Fibroblast of the conjunctiva (primary cell): ENCODE measurements at places on chromosomes 2 and 18.

DNA sequence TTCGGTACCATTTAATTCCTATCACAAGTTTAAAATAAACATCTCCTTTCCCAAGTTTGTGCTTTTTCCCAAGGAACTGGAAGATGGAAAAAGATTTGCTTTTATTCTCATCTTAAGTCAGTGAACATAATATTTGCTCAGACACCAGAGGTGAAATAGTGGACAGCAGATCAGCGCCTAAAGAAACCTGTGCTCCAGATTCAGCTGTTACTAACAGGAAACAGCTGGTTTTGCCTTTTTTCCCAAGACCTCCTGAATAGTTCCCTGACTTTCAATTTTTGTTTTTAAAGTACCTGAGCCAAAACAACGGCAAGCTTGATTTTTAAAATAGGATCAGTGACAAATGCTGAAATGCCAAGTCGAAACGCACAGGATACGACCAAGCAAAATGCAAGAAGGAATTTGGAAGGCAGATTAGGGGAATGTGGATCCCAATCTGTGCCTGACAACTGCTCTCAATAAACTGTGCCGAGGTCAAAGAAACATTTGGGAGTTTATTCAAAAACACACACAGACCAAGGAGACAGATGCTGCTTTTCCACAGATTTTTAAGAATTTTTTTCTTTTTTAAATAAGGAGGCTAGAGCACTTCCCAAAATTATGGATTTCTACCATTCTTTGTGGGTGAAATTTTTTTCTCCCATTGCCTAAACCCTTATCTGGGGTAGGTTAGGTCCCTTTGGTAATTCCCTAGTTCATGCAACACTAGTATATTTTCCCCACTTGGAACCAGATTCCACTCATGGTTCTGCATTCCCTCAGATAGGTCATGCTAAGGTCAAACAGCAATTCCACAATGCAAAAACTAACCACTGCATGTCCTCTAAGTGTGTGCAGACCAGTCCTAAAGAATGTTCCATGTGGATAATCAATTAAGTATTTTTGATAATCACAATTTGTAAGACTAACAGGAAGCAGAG is 121.5 kb upstream of the PDE1A start:
- DNase-seq, result no peak

DNA sequence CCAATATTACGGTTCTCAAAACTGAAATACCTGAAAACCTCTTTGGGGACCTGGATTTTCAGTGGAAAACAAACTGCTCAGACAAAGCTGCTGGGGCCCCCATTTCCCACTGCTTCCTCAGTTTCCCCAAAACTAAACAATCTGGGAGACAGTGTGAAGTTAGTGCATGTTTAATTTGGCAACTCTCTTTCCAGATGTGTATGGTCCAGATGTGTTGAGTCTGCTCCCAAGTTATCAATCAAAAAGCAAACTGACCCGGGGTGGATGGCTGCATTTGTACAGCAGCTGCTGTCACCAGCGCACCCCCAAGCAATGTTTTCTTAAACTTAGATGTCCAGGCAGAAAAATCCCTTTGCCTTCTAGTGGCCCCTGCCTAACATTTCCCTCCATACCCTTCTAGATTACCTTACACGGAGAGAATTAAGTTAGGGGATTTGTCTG is 136.9 kb downstream of the COPS8 start:
- DNase-seq, result no peak

DNA sequence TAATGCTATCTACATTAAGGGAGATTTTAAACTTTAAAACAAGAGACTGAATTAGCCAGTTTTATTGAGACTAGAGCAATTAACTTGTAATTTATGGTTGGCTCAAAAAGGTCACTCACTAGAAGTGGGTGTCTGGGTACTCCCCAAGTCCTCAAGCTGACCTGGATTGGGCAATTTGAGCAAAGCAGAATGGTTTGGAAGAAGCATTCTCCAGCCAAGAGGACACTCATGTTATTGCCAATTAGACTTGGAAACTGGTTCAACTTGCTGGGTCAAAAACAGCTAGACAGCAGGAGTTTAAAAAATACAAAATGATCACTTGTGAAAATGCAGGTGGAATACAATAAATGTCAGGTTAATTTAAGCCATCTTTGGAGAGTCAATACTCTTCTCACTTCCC is 29.5 kb upstream of the MYO1B start:
- no peak for DNase-seq

GRCh38 chr2:202373490-202373889 is 2.6 kb upstream of the BMPR2 start:
- no peak for DNase-seq

- no peak for DNase-seq
Observed at GRCh38 chr2:151379169-151379568, 21.8 kb downstream of the TNFAIP6 start.
